NCI-H69 (cell line): ENCODE measurements at places on chromosomes 1 and 21.

- DNase-seq: no peak
Measured at GRCh38 chr1:43764581-43764980, 57.2 kb downstream of the ST3GAL3 start.

- DNase-seq: peak; percentile 64
Measured at GRCh38 chr1:206658264-206658980, 23.1 kb downstream of the DYRK3 start.

- peak; percentile 9 for DNase-seq
Measured at GRCh38 chr1:77143529-77144121, 75.6 kb downstream of the PIGK start.

- no peak for DNase-seq
Measured at GRCh38 chr1:212774584-212774983, 17.0 kb downstream of the NSL1 start.

DNA sequence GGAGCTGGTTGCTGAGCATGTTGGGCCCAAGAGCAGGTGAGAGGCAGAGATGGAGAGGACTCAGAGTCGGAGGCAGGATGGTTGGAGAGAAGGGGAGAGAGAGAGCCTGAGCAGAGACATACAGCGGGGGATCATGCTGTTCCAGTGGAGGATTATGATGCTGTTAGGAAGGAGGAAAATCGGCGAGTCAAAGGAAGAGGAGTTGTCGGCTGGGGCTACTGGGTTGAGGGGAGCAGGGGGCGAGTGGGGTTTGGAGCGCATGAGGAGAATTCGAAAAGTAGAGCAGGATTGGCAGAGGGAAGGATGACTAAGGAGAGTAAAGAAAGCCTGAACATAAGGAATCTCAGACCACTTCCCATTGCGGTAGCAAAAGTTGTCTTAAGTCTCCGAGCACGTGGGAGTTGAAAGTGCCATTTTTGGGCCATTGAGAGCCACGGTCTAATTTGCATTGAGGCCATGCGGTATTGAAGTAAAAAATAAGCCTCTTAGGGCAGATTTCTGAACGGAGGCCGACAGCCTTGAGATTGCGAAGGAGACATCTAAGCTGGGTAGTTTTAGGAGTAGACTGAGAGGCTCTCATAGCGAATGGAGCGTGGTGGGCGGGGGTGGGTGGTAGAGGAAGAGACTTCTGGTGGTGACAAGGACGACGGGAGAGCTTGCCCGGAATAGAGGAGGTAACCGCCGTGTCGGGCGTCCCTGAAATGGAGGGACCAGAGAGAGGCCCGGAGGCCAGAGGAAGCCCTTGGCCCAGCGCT is 140.4 kb upstream of the ETV3 start:
- no peak for DNase-seq

- DNase-seq: no peak
Measured at GRCh38 chr21:45364468-45365185, 40.3 kb upstream of the COL18A1 start.

DNA sequence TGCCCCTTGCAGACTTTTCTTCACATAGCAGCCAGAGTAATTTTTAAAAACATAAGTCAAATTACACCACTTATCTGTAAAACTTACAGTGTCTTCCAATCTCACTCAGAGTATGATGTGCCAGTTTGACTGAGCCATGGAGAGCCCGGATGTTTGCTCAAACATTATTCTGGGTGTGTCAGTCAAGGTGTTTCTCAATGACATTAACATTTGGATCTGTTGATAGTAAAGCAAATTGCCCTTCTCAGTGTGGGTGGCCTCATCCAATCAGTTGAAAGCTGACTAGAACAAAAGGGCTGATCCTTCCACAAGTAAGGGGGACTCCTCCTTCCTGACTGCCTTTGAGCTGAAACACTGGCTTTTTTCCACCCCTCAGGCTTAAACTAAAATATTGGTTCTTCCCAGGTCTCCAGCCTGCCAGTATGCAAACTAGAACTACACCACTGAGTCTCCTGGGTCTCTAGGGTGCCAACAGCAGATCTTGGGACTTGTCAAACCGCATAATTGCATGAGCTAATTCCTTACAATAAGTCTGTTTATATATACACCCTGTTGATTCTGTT is 157.9 kb upstream of the CTTNBP2NL start:
- peak; percentile 75 for DNase-seq

GRCh38 chr1:187237542-187237941 is 408.8 kb downstream of the PLA2G4A start:
- no peak for DNase-seq

DNA sequence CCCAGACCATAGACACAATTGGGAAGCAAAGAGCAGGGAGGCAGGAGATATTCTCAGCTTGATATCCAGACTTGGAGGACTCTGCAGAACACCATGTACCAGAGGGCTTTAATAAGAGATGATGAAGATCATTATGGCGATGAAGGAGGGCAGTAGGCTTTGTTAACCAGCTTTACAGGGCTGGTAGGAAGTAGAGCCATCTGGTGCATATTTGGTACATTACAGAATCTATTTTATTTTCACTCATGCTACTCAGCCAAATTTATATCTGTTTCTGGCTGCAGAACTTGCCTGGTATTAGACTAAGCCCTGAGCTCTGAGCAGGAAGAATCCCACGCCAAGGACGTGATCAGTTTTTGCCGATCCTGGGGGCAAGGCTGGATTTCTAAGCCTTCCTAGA is 61.8 kb upstream of the SYT6 start:
- no peak for DNase-seq

- DNase-seq: peak; percentile 47
Measured at GRCh38 chr1:40032240-40032891, 8.2 kb upstream of the CAP1 start.

GRCh38 chr21:46503922-46504550 is 45.3 kb downstream of the DIP2A start:
- DNase-seq: no peak

- peak; percentile 60 for DNase-seq
Measured at GRCh38 chr1:227729881-227730629, 5.0 kb downstream of the JMJD4 start.

DNA sequence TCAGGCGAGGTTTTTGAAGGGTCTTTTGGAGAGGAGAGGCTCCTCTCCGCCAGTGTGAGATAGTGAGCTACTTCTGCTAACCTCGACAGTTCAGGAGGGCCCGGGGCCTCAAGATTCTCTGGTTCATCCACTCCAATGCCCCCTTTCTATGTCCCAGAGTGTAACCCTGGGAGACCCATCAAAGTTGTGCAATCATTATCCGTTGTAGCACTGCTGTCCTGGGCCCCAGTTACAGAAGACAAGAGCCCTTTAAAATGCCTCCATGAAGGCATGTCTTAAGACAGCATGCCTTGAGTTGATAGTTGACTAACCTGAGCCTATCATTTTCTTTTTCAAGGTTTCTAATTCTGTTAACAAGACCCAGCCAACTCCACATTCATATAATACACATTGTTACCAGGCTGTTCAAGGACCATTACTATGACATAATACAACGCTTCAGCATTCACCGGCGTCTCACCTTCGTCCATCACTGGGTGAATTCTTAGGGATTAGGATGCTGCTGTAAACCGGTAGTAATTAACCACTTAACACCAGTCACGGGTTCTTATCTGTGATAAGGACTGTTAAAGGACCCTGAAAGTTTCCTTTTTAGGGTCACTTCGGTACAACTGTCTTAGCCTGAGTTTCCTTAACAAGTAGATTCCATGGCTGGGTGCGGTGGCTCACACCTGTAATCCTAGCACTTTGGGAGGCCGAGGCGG is 37.4 kb upstream of the CDC42BPA start:
- DNase-seq: no peak

DNA sequence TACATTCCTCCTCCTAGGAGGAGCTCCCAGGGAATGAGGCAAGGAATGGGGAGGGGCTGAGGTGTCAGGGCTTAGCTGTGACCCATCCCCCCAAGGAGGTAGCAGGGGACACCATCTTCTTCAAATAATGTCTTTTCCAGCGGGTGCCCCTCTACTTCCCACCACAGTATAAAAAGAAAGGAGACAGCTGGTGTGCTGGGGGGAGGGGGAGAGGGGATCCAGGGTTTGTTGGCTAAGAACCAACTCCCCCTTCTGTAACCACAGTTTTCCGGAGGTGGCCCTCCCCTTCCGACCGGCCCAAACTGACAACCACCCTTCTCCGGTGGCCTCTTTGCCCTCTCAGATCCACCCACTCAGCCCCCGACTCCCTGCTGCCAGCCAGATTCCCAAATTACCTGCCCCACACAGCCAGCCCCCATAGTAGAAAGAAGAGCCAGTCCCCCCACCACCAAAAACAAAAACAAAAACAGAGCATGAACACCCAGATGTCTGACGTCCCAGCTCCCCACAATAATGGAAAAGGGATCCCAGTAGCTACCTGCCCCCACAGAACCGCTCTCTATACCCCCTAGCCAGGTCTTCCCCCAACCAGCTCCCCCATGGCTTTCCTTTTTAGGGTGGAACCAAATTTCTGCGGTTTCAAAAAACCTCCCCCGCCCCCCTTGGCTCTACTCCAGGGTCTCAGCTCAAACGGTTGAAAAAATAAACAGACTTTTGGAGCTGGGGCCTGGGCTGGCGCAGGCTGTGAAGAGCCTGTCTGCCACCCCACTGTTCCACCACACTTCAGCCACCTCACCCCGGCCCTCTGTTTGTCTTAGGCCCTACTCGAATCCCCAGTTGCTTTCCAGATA is 2.1 kb downstream of the ARHGEF2 start:
- DNase-seq: peak; percentile 97

DNA sequence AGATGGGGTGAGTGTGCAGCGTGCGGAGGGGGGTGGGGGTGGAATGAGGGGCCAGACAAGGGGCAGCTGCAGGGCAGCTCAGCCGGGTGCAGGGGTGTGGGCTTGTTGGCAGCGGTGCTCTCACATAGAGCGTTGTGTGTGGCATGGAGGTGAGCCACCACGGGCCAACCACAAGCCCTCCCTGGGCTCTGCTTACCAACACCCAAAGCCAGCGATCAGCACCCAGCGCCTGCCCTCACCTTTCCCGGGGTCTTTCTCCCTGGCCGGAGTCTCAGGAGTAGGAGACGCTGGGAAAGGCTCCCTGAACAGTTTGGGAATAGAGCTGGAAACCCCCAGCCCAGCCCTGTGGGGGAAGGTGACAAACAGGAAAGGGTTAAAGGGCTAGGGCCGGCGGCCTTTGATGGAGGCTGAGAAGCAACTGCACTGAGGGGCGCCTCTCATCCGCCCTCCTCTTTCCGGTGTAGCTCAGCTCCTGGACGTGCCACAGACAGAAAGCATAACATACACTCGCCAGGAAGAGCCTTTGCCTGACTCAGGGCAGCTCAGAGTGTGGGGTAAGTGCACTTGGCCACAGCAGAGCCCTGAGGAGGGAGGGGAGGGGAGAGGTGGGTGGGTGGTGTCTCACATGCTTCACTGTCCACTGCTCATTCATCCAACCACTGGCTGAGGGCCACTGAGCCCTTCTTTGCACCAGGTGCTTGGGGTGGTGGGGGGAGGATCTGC is 577 bp downstream of the IKBKE start:
- DNase-seq: peak; percentile 29

DNA sequence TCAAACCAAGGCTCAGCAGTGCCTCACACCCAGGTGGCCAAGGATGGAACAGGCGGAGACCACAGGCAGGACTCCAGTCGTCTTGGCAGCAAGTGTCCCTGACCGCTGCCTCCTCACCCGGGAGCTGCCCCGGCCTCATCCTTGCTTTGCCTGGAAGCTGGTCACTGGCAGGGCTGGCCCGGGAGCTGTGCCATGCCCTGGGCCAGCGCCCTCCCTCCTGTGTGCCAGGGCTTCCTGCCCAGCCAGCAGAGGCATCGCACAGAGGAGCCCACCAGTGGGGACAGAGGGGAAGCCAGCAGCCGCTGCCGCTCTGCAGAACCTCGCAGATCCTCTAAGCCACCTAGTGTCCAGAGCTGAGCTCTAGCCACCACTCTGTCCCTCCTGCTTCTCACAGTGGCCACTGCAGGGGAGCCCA is 7.8 kb downstream of the CASZ1 start:
- peak; percentile 54 for DNase-seq

GRCh38 chr1:219568733-219569132 is 44.2 kb downstream of the ZC3H11B start:
- DNase-seq: peak; percentile 81

DNA sequence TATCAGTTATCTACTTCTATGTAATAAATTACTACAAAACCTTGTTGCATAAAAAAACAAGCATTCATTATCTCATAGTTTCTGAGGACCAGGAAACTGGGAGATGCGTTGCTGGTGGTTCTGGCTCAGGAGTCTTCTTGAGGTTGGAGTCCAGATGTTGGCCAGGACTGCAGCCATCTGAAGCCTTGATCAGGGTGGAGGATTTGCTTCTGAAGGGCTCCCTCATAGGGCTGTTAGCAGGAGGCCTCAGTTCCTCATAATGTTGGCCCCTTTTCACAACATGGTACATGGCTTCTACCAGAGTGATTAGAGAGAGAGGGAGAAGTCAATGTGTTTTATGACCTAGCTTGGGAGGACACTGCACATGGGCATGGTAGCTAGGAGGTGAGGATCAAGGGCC is 137.4 kb downstream of the CNIH3 start:
- no peak for DNase-seq

GRCh38 chr1:180154003-180154324 is 705 bp upstream of the QSOX1 start:
- no peak for DNase-seq

DNA sequence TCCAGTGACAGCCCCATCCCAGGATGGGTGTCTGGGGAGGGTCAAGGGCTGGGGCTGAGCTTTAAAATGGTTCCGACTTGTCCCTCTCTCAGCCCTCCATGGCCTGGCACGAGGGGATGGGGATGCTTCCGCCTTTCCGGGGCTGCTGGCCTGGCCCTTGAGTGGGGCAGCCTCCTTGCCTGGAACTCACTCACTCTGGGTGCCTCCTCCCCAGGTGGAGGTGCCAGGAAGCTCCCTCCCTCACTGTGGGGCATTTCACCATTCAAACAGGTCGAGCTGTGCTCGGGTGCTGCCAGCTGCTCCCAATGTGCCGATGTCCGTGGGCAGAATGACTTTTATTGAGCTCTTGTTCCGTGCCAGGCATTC is 24.2 kb downstream of the PCSK9 start:
- DNase-seq: peak; percentile 69

DNA sequence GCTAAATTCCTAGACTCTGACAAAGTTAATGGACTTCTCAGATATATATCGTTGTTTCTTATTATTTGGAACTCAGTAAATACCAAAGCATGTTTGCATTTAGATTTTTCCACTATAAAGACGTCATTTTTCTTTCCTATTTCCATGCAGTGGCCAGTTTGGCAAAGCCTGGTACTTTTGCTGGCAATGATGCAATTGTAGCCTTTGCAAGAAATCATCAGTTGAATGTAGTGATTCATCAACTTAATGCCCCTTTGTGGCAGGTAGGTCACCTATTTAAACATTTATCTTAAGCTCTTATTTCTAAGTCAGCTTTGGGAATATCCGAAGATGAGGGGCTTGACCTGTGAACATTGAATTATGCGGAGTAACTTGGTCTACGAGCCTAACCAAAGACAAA is 12.0 kb downstream of the OTUD3 start:
- no peak for DNase-seq

GRCh38 chr1:66217021-66217420 is 316.9 kb upstream of the SGIP1 start:
- no peak for DNase-seq
